ENCODE measurements at places on chromosomes 2 and 18.

DNA sequence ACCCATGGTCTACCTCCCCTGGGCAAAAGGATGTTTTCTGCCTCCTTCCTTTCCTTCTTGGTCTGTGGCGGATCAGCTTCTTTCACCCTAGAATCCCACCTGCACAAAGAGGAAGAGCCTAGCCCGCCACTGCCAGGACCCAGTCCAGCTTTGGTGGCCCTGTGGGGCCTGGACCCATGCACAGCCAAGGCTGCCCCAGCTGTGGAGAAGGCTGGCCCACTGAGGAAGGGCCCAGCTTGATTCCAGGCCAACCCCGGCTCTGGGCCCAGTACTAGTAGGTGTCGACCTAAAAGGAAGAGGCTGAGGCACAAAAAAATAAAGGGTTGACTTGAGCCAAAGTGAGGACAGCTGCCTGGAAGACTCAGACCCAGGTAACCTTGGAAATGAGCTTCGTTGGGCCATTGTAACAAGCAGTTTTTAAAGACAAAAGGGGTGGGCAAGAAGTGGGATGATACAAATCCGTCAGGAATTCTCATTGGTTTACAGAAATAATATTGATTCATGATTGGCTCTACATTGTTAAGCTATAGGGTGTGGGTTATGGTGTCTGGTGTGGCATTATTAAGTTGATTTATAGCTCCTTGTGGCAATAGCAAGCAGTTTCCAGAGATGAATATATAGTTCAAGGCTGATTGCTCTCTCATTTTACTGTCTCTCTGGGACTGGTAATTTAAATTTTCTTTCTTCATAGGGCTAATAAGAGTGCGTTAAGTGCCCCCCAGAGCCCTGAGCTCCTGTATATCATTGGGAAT is 29.8 kb upstream of the MAL start:
- no peak for DNase-seq

- DNase-seq: no peak
These were observed 11.1 kb upstream of the VPS4B start for GRCh38 chr18:63433334-63433866.

GRCh38 chr2:41602341-41602740 is 445.5 kb upstream of the PKDCC start:
- DNase-seq: no peak

DNA sequence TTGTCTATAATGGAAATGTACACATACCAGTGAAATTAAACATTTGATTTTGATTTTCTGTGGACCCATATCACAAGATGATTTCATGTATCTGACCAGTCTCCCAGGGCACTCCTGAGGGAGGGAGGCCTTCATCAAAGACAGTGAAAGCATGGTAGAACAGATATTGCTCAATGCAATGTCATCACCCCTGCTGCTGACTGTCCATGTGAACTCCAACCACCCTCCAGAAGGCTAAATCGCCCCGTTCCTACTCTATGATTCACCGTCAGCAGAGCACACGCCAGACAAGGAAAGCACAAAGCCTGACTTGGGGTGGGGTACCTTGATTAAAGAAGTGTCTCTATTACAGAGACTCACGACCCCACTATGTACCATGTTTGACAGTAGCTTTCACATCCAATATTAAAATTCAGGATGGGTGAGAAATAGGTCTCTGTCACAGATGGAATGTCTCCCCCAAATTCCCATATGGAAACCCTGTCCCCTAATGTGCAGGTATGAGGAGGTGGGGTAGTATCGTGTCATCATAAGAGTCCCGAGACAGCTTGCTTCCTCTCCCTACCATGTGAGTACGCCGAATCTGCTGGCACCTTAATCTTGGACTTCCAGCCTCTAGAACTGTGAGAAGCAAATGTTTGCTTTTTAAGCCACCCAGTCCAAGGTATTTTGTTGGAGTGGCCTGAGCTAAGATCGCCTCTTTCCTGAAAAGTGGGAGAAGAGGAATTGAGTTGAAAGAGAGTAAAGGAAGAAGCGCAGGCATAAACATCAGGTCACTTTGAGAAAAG is 42.4 kb downstream of the CYB5A start:
- DNase-seq: no peak

DNA sequence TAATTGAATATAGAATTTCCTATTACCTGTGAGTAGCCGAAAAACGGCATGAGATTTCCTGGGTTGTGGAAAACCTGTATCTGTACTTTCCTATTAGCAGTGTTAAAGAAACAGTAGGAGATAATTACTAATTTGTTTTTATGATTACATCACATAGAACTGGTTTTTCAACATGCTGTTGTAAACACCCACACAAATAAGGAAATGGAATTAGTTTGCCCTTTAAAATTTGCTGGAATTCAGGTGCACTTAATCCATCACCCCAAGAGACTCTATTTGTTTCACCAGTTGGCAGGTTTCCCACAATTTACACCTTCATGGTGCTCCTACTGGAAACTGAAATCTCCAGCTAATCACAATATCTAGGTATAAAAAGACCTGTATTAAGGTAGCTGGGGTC is 274.1 kb upstream of the SLC8A1 start:
- DNase-seq: no peak

- no peak for DNase-seq
These were observed 240.9 kb downstream of the AGAP1 start for GRCh38 chr2:235734688-235735231.

All from cerebellum (tissue), 4 donors.